Epithelial cell of esophagus (primary cell): ENCODE measurements at places on chromosomes 11 and 22.

DNA sequence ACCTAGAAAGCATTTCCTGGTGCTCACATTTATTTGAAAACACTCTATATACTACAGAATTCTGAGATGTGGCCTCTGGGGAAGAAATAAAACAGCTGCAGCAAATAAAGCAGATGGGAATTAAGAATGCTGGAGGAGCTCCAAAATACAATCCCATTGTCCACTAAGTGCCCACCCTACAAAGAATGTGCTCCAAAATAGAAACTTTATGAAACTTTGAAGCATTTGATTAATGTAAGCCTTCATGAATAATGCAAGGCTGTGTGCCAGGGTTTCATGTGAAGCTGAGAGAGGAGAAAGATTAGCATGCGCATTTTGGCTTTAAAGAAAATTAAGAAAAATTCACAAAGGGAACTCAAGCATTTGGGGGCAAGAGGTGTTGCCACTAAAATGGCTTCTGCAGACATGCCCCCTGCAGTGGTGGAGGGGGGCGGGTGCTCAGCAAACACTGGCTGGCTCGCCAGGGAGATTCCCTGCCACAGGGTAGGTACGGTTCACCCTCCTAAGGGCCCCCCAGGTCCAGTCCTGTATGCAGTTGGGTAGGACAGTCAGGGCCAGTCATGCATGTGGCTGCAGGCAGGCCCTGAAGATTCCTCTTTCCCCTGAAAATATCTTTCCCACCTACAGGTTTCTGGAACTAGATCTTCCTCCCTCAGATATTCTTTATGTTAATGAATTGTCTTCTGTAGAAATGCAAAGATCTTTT, 46.6 kb upstream of the RCN1 start:
- DNase-seq: no peak

DNA sequence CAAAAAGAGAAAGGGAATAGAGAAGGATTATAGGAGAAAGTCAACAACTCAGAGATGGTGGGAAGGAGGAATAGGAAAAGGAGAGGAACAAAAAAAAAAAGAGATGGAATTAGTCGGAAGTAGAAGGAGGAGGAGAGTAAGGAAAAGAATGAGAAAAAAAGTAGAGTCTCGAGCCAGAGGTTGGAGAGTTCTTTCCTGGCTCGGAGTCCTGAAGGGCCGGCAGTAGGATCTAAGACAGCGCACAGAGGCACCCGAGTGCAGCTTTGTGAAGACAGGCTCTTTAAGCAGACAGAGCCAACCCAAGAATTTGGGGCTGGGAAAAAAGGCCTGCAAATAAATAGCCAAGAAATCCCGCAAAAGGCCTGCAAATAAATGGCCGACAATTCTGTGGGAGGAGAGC, 170.4 kb upstream of the CCDC90B start:
- no peak for DNase-seq

- DNase-seq: no peak
Measured at GRCh38 chr22:48320683-48321451, 1506.8 kb downstream of the BRD1 start.

GRCh38 chr11:85109141-85109540, 518.0 kb downstream of the DLG2 start:
- no peak for DNase-seq

DNA sequence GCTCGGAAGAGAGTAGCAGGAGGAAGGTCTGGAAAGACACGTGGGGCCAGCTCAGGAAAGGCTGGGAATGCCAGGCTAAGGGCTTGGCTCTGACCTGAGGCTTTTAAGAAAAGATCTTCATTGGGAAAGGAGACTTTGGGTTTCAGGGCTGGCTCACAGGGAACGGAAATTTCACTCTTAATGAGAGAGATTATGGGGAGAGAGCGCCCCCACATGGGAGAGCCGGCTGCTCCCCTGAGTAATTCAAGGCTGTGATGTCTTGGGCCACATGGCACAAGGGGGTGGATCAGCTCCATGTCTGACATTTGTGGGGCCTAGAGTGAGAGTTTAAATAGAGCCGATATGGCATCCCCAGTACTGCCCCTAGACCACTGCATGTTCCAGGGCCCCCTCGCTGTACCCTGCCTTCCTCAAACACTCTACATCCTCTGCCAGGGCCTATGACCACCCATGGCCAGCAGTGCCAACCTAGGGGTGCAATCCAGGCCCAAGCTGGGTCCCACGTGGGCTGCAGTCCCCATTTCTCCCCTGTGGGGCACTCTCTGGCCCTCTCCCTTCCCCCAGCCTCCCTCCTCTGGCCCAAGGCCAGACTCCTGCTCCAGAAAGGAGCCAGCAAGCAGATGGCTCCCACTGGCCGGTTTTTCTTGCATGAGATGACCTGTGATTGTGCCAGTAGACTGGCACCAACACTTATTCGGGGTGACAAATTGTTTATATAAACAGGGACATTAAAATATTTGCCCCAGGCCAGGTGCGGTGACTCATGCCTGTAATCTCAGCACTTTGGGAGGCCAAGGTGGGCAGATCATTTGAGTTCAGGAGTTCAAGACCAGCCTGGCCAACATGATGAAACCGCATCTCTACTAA, 75.2 kb downstream of the ISX start:
- DNase-seq: no peak

GRCh38 chr22:42544686-42545085, 9.1 kb upstream of the SERHL2 start:
- DNase-seq: no peak

DNA sequence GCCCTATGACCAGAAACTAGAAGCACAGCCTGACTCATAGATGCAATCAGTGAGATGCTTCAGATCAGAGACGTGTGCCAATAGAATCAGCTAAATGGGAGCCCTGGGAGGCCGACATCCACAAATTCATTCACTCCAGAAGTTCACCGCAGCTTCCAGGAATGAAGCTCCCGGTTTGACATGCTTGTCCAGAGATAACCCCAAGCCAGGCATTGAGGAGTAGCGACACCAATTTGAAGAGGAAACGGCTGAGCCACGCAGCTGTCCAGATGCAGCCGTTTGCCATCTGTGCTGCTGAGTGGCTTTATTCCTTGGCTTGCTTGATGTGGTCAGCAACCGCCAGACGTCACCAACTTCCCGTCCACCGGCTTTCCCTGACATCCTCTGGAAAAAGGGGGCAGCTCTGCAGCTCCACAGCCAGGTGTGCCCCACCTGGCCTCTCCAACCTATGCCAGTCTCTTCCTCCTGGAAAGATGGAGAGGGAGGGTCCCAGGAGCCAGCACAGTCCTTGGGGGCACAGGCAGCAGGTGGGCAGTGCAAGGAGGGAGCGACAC, 123.9 kb upstream of the OPCML start:
- DNase-seq: no peak

- no peak for DNase-seq
Measured at GRCh38 chr11:64379160-64379559, 20.2 kb downstream of the RPS6KA4 start.

- peak; percentile 36 for DNase-seq
Measured at GRCh38 chr11:66363805-66364535, 7.6 kb downstream of the SLC29A2 start.

DNA sequence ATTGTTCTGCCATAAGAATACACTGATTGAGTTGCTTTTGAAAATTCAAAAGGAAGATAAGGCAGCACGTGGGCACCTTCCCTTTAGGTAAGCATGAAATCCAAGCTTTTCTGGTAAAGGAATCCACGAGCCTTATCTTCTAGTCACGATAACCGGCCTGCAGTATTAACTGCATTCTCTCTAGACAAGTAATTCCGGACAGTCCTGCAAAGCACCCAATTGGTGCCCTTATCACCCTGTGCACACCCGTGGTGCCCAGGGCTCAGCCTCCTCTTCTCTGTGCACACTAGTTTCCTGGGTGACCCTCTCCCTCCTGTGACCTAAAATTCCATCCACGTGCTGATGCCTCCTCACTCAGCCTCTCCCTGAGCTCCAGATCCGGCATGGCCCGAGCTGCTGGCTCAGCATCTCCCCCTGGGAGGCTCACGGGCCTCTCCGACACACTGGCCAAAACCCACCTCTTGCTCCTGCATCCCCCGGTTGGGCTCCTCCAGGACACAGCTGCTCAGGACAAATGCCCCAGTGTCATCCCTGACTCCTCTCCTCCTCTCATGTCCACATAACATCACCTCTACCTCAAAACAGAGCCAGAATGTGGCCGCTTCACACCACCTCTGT, 63.7 kb downstream of the PACSIN2 start:
- no peak for DNase-seq

- DNase-seq: no peak
Measured at GRCh38 chr22:48676266-48677167, 1151.2 kb downstream of the BRD1 start.

GRCh38 chr22:37020192-37020479, 594 bp downstream of the MPST start:
- peak; percentile 75 for DNase-seq

- DNase-seq: no peak
Measured at GRCh38 chr22:43411869-43412807, at the start of gene MPPED1. Gene MPPED1, plus strand, starts transcription at chr22:43412014. Its CDS starts 12,972 bp downstream, at chr22:43424986.

DNA sequence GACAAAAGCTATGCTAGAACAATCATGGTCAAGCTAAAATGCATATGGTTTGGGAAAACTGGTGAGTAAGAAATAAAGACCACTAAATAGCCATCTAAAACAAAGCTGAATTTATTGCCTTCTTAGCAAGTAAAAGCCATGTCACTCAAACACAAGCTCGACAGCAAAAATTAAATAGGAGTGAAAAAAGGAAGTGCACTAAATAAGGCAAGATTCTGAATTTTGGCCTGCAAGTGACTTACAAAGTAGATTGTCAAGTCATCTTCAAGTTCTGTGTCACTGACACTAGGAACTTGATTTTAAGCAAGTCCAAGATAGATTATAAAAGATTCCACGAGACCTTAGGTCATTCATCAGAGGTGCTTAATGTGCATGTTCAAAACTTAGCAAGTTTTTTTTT, 27.4 kb downstream of the TUG1 start:
- DNase-seq: no peak

DNA sequence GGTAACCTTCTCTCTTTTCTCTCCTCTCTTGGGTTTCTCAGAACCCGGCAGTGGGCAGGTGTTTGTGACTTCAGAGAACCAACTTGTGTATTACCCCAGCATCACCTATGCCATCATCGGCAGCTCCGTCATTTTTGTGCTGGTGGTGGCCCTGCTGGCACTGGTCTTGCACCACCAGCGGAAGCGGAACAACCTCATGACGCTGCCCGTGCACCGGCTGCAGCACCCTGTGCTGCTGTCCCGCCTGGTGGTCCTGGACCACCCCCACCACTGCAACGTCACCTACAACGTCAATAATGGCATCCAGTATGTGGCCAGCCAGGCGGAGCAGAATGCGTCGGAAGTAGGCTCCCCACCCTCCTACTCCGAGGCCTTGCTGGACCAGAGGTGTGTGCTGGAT, 62.2 kb downstream of the COMMD9 start:
- DNase-seq: no peak

DNA sequence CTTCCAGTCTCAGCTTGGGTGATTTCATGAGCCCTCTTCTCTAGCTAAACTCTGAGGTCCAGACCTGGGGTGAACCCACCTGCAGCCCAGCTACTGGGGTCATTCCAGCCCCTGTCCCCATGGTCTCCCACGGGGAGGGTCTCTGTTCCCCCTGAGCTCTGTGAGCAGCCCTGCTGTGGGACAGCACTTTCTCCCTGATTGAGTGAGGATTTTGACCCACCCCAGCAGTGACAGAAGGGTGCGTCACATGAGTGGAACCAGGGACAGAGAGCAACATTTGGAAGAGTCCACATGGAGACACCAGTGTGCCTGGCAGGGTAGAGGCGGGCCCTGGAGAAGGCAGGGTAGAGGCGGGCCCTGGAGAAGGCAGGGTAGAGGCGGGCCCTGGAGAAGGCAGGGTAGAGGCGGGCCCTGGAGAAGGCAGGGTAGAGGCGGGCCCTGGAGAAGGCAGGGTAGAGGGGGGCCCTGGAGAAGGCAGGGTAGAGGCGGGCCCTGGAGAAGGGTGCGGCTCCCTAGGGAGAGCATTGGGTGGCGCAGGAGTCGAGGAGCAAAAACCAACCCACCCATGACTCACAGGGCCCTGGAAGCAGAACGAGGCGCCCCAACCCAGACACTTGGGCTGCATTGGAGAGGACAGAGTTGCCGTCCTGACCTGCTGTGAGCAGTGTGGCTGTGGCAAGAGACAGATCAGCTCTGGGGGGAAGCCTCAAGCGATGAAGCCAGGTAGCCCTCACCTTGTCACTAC, 227.7 kb upstream of the B3GAT1 start:
- no peak for DNase-seq

GRCh38 chr11:1446623-1447022, 40.0 kb downstream of the MOB2 start:
- DNase-seq: no peak

DNA sequence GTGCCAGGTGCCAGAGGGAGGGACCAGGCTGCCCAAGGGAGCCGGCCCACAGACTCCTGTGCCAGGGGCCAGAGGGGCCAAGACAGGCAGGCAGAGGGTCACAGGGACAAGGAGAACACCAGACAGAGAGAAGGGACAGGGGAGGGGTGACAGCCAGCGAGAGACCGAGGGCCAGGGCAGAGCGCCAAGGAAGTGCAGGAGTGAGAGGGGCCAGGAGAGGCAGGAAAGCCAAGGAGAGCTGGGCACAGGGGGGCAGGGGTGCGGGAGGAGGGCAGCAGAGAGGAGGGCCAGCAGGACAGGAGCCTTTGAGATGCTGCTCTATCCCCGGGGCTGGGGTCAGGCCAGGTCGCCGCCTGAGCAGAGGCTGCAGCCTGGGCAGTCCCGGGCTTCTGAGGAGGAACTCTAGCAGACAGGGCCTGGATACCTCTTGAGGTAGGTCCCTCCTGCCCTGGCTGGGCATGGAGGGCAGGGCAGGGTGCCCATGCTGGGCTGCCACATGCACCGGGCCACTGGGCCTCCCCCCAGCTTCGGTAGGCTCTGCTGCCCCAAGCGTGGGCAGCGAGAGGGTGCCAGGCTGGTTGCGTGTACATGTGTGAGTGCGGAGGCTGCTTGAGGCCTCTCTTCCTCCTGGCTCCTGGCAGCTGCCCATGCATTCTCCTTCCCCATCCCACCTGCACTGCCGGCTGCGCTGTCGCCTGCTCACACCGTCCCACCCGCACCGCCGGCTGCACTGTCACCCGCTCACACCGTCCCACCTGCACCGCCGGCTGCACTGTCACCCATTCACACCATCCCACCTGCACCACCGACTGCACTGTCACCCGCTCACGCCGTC, 12.2 kb downstream of the LSP1 start:
- no peak for DNase-seq

GRCh38 chr11:37497326-37497725, 899.3 kb upstream of the RAG2 start:
- DNase-seq: no peak

GRCh38 chr22:47918276-47918921, 1155.9 kb downstream of the TBC1D22A start:
- no peak for DNase-seq

- peak; percentile 73 for DNase-seq
Measured at GRCh38 chr11:59097113-59097708, 9.8 kb upstream of the FAM111B start.
